ENCODE measurements at places on chromosomes 11 and 22.
A peak's percentile ranks its signal among the peaks of the same experiment; 100 is the strongest.

GRCh38 chr11:36356201-36356600 is 60.1 kb downstream of the PRR5L start:
- no peak for DNase-seq

DNA sequence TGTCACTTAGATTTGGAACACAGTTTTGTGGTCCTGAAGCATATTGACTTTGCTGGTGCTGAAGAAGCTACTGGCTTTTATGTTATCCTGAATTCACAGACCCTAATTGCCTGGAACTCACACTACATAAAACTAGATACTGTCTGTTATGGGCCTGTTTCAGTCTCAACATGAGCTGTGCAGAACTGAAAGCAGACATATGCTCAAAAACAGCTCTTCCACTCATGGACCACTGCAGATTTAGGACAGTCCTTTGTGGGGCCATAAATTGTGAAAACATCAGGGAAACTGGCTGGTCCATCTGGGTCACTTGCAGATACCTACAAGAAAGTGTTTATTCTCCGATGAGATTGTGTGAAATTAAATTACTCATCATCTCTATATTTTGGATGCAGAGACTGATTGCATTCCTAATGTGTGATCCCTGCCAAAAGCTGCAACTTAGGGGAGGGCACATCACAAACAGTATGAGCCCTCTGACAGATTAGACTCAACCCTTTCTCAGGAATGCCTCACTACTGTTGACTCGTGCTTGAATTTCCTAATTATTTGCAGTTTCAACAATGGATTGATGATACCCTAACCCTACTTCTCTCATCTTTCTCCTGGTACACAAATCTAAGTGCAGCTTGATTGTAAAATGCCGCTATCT is 10.2 kb upstream of the CLNS1A start:
- no peak for DNase-seq

DNA sequence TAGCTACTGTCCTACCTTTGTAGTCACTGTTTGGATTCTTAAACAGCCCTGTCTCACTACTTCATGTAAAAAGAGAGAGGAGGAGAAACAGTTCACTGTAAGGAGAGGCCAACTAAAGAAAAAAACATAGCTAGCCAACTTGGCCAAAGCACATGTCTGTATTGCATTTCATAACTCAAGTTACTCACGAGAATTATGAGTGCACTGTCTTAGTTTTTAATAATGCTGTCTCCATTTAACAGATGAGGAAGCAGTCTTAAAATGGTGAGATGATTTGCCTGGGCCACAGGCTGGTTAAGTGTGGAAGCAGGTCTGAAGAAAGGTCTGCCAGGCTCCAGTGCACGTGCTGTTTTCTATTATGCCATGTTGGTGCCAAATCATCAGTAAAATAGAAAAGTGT is 104.5 kb downstream of the UVRAG start:
- no peak for DNase-seq

- DNase-seq: no peak
These were observed 11.7 kb downstream of the FADS1 start for GRCh38 chr11:61805146-61805545.

DNA sequence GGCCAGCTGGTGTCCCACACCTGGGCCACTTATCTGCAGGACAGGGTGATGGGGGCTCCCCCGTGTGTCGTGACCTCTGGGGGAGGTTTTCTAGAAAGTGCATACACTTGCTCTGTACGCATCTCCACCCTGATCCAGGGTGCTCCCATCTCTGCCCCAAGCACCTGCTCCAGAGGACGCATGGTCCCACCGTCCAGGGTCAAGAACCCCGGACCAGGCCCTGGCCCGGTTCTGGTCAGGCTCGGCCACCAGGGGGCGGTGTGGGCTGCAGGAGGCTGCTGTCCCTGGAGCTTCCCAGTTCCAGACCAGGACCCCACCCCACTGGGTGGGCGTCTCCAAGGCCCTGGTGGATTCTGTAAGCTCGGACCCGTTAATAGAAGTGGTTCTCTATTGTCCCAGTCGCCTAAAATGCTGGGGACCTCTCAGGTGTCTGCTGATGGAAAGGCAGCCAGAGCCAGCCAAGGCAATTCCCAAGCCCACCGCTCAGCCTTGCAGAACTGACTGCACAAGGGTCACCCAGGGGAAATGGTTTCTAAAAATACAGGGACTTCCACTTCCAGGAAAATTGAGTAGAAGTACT is 34.7 kb upstream of the SEPTIN5 start:
- peak; percentile 91 for DNase-seq

DNA sequence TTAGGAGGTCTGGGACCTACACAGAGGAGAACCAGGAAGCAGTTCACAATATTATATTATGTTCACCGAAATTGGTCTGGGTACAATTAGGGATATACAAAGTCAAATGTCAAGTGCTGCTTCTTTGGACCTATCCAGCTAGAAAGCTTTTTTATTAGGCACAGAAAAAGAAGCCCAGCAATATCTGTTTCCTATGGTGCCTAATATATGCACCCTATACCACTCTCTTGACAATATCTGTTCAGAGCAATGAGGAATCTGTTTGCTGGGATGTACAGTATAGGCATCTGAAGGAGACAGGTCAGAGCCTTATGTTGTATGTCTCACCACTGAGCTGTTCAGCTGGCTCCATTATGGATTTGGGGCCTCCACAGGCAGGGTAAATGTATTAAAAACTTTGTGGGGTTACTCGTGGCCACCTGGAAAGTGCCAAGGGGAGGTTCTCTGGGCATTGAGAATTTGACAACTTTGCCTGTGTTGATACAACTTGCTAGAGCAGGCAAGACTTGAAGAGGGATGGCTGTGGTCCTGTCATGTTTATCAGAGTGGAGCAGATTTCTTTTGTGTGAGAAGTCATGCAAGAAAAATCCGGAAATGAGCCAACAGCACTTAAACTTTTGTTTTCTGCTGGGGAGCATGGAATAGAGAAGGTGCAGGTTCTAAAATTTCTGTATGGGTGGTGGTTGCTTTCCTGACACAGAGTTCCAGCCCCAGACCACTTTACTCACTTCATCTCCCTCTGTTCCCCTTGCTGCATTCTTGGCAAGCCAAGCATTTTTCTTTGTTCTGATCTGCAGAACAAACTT is 10.1 kb downstream of the STIM1 start:
- DNase-seq: no peak

- DNase-seq: no peak
These were observed 38.3 kb downstream of the BIRC2 start for GRCh38 chr11:102385085-102386007.

GRCh38 chr11:9046481-9046880 is 42.7 kb upstream of the NRIP3 start:
- DNase-seq: no peak

DNA sequence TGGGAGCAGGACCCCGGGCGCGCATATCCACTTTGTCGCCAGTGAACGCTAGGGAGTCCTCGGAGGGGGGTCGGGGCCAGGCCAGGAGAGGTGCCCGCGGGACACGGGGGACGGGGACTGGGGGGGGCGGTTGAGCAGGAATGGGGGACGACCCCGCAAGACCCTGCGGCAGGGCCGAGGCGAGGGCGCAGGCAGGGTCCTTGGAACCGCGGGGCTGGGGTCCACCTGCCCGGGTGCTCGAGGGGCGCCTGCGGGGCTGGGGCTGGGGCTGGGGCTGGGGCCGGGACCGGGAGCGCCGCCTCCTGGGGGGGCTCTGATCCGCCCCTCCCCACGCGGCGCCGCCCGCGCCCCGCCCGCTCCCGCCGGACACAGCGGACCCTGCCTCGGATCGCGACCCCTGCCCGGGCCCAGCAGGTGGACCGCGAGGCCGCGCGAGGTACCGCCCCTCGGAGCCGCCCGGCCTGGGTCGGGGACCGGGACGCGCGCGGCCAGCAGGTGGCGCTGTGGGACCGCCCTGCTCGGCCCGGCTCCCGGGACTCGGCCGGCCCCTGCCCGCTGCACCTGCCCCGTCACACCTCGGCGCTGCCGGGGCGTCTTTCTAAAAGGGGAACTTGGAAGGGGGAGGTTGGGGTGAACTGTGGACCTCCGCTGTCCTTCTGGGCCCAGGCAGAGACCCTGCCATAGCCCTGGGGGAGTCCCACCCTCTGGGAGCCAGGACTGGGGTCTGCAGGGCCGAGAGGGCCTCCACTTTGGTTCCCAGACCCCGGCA is 11.0 kb downstream of the CRELD2 start:
- DNase-seq: peak; percentile 78

- no peak for DNase-seq
These were observed 28.0 kb upstream of the PHOX2A start for GRCh38 chr11:72271980-72272379.

DNA sequence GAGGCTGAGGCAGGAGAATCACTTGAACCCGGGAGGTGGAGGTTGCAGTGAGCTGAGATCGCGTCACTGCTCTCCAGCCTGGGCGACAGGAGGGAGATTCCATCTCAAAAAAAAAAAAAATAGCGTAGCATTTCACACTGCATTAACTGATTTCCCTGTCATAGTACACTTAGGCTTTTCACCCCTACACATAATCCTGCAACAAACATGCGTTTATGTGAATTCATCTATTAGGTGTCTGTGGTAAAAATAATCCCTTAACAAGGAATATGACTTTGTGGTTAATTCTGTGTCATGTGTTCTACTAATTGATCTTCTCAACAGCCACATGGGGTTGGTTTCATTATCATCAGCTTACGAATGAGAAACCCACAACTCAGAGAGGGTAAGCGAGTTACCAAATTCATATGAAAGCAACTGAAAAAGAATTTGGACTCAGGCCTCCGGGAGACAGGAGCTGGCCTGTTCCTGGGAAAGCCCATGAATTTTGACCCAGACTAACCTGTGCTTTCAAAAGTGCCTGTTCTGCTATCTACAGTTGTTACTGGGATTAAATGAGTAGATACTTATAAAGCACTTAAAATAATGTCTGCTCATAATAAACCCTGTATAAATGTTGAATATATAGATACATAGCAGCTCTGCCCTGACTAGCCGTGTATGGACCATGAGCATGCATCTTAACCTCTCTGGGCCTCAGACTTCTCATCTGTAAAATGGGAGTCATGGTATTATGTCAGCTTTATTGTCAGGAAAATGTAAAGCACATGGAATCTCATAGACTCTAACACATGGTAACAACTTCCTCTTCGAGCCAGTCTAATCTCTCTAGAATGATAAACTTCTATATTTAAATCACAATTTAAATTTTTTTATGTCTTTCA is 36.6 kb downstream of the KCNJ1 start:
- DNase-seq: no peak

DNA sequence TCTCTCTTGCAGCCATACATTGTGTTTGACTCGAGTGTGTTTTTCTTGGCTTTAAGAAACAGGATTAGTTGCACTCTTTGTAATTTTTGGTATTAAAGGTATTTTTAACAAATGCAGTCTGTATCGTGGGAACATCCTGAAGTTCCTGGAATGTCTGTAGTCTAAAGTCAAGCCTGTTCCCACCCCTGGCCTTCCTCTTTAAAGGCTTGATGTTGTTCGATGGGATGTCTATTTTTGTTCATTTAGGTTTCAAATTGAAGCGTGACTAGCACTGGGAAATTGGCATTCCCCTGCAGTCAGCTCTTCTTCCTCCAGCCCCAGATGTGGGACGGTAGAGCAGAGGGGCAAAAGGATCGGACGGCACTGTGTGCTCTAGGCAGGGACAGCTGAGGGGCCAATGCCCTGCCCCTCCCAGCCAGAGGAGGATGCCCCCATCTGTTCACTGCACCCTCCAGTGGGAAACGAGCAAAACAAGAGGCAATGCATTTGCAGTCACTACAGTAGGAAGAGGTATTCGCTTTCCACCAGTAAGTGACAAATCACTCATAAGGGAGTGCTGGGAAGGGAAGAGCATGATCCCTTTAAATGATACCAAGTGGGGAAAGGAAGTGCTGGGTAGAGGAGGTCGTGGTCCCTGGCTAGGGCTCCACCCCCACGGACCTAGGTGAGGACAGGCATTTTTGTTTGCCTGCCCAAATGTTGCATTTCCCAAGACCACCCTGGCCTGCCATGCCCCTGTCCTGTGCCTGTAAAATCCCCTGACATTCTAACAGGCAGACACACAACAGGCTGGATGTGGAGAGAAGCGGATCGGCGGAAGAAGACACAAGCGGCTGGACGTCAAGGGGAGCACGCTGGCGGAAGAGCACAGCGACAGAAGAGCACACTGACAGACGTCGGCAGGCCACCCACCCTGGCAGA is 47.4 kb upstream of the SEPTIN5 start:
- DNase-seq: no peak

DNA sequence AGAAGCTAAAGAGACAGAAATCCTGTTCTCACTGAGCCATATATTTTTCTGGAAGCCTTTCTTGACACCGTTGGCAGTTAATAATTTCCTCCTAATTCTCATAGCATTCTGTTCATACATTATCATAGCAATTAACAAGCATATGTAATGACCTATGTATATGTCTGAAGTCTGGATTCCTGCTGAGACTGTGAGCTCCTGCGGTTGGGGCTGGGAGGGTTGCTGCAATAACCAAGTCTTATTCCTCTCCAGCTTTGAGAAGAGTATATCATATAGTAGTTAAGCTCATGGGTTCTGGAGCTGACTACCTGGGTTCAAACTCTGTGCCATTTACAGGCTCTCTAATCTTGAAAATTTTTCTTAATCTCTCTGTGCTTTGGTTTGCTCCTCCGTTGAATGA is 175.2 kb downstream of the MAML2 start:
- DNase-seq: no peak

DNA sequence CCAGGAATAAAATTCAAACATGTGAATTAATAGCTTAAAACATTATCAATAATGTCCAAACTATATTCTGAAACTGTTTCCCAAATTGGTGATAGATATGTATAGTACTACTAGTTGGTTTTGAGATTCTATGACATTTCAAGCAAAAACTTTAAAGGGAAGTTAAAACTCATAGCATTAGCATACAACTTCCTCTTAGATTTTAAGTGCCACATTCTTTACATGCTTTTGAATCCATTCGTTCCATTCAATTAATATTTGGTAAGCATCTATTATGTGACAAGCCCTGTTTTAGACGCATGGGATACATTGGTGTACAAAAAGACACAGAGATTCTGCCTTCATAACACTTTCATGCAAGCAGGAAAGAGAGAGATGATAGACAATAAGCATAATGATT is 8.9 kb downstream of the PATL1 start:
- no peak for DNase-seq

DNA sequence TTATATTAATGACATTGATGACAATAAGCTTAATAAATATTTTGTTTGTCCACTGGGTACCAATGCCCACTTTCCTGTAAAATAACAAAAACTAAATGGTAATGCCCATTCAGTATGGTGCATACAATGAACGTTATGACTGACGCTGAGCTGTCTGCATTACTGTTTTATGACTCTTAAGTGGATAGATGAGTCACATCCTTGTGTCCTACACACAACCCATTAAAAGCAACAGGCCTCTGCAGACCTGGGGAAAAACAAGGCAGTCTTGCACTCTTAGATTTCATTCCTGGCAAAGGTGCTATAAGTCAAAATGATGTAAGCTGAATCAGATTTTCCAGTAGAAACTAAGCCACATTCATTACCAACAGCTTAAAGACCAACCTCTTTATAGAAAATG is 176.3 kb upstream of the TMEM45B start:
- DNase-seq: no peak
